HCT116 (cell line): ENCODE measurements at places on chromosomes 7 and 10.
A peak's percentile ranks its signal among the peaks of the same experiment; 100 is the strongest.

- DNase-seq = no peak
Observed at GRCh38 chr10:6458814-6459213, 121.3 kb downstream of the PRKCQ start.

GRCh38 chr10:97861097-97861750, 11.6 kb downstream of the GOLGA7B start:
- no peak for DNase-seq

- no peak for DNase-seq
Observed at GRCh38 chr10:87092861-87093631, 1.6 kb downstream of the GLUD1 start.

- no peak for DNase-seq
Observed at GRCh38 chr10:16828701-16829175, 11.5 kb upstream of the RSU1 start.

DNA sequence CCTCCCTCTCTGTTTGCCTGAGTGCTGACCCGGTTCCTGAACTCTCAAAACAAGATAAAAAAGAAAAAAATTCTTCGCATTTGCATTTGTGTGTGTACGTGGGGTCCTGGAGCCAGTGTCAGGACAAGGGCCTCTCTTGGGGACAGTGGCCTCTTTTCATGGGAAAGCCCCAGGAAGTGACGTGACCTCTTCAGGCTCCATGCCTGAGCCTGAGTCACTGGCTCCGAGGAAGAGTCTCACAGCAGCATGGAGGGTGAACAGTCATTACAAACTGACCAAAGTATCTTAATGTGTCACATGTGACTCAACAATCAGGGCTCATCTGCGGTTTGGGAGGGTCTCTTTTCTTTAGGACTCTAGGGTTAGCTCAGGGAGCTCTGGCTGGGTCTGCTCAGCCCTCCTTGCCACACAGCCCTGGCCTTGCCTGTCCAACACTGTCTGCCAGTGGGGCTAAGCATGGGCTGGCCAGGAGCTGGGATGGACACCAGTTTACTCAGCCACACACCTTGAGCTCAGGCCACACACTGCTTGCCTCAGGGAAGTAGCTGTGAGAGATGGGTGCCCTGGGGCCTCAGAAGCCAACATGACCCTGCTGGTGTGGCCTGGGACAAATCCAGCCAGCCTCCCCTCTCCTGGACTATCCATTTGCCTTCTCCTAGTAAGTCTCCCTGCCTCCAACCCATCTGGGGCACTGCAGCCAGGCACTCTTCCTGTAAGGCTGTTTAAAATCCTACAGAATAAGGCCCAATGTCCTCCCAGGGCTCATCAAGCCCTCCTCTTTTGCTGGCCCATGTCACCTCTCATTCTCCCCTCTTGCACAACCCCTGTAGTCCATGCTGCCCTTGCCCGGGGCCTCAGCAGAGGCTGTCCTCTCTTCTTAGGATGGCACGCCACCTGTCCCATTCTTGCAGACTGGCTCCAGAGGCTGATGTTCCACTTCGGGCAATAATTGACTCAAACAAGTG, 10.5 kb downstream of the TMEM273 start:
- DNase-seq = peak; percentile 27

GRCh38 chr10:92149261-92149660, 141.6 kb downstream of the CPEB3 start:
- DNase-seq = no peak

DNA sequence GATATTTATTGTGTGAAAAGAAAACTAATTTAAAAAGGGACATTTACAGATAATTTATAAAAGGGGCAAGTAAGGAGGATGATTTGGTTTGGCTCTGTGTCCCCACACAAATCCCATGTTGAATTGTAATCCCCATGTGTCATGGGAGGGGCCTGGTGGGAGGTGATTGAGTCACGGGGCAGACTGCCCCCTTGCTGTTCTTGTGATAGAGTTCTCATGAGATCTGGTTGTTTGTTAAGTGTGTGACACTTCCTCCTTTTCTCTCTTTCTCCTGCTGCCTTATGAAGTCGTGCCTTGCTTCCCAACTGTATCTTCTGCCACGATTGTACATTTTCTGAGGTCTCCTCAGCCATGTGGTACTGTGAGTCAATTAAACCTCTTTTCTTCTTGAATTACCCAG, 171.0 kb upstream of the SEMA3E start:
- no peak for DNase-seq

- no peak for DNase-seq
Observed at GRCh38 chr7:102241431-102241830, 45.2 kb upstream of the SH2B2 start.

DNA sequence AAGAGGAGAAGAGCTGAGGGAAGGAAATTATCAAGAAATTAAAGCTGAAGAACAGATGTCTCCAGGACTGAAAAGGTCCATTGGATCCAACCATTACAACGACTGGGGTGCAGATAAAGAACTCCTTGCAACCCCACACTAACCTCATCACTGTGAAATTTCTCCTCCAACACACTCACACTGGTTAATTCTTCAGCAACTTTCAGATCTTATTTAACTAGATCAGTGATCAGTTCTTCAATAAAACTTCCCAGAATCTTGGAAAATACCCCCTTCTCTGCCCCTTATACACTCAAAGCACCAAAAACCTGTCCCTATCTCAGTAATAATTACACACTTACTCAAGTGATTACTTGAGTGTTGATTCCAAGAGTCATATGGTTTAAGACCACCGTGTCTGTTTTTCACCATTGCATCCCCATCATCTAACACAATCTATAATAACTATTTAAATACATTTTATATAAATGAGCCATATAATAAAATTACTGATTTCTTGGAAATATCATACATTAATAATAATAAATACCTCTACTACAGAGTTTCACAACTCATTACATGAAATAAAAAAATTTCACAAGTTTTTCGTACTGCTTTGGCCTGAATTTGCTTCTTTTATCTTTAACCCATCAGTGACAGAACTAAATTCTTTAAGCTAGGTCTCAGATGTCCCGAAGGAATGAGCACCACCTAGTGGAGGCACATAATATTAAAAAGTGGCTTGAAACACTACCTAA, 123.7 kb downstream of the MPP7 start:
- peak; percentile 69 for DNase-seq

DNA sequence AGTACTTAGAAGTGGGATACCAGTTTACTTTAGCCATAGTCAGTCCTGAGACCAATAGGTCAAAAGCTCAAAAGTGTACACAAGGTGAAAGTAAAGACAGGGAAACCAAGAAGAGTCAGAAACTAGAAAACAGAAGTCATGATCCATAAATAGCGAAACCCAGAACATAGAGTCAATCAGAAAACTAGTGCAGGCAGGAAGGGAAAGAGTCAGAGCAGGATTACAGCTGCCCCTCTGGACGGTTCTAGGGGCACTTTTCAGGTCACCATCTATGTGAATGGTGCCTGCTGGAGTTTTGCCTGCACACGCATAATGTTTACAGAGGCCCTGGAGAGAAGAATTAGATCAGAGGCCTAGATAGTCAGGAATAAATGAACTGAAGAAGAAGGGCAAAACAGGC, 22.4 kb upstream of the DMTF1 start:
- no peak for DNase-seq

- DNase-seq = no peak
Observed at GRCh38 chr7:90769036-90769435, 172.9 kb downstream of the CDK14 start.

DNA sequence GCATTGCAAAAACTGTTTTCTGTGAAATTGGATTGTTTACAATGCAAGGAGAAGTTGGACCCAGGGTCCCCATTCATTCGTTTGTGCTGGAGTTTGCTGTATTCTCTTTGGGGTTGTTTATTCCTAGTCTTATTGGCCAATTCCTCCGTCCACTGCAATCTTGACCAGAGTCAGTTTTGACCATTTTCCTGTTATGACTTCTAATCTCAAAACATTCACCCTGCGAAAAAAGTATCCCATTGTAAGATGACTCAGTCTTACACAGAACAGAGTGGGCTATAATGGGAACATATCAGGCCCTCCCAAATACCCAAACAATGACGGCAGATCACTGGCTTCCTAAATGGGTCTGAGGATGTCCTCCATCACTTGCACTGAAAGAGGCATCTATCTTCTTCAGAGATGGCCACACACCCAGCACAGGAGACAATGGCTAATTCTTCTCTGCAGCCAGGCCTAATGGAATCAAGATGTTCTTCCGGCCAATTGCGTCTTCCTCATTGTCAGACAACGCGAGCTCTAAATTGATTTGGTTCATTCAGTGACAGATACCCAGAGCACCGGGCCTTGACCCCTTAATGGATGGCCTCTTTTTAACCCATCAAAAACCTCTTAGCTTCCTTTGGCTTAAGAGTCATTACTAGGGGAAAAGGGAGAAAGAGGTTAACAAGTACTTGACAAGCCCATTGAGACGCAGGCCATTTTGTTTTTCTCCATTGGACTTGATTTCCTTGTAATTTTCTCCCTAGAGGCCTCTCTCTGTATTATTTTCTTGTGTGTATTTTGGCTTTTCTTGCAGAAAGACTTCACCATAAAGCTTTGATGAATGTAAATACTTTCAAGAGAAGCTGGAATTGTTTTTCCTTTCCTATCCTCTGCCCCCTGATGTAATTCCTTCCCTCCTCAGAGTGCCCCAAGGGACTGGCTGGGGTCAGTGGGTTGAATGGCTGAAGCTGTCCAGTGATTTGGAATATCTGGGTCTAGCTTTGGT, 129.6 kb downstream of the PRPF18 start:
- DNase-seq = no peak

GRCh38 chr7:74494076-74494548, 40.4 kb downstream of the GTF2IRD1 start:
- no peak for DNase-seq

- DNase-seq = no peak
Observed at GRCh38 chr7:23490357-23491135, 20.3 kb upstream of the IGF2BP3 start.

DNA sequence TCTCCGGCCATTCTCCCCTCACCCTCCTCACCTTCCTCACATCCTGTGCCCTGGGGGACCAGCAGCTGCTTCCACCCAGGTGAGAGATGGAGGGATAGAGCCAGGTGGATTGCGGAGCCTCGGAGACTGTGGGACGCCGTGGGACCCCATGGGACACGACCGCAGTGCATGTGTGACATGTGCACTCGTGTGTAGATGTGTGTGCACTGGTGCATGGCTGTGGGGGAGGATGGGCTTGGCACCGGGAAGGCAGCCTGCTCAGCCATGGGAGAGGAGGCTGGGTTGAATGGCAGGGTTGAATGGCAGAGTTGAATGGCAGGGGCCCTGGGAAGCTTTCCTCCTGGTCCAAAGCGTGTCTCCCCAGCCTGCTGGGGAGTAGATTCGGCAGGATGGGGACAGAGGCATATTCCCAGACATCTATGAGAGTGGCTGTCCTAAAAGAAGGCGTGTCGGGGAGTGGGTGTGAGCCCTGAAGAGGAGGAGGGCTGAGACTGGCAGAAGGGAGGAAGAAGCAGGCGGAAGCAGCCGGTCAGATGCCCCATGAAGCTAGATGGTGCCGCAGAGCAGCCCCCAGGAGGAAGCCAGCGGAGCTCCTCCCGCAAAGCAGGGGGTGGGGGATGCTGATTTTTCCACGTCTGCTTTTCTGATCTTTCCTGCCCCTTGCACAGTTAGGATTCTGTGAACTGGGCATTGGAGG, 815 bp downstream of the GIMAP8 start:
- no peak for DNase-seq
